Effector memory CD4-positive, alpha-beta T cell (primary cell): ENCODE measurements at places on chromosomes 13 and 19.

GRCh38 chr13:24858953-24859352 is 95.0 kb downstream of the RNF17 start:
- DNase-seq, result no peak

- DNase-seq, result no peak
These were observed 1591.6 kb upstream of the MIR17HG start for GRCh38 chr13:89755729-89756492.

- DNase-seq, result no peak
These were observed 16.1 kb downstream of the CEBPG start for GRCh38 chr19:33389421-33390100.

GRCh38 chr13:80559944-80560343 is 219.0 kb upstream of the SPRY2 start:
- DNase-seq, result no peak

DNA sequence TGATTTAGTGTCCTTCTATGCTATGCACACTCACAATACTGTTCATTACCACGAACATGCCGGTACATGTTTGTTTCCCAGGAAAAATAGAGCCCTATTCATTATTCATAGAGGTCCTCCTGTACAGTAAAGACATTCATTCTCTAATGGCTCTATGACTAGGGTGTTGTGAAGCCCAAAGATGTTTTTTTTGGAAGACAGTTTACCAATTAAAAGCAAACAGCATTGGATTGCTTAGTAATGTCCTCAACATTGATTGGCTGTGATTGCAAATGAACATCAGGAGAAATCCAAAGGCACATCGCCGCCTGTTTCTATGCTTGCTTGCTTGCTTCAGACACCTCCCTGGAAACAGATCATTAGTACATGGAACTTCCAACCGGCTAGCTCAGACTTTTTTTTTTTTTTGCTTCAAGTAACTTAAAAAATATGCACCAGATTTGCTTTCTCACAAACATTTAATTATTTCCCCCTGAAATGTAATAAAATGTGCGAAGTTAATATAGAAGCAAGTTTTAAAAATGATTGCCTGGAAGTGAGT is 8.8 kb upstream of the GPC6 start:
- DNase-seq, result no peak

- DNase-seq, result no peak
These were observed 244.5 kb downstream of the EFNB2 start for GRCh38 chr13:106291006-106291405.

- no peak for DNase-seq
These were observed 19.1 kb downstream of the ELL start for GRCh38 chr19:18502638-18503294.

DNA sequence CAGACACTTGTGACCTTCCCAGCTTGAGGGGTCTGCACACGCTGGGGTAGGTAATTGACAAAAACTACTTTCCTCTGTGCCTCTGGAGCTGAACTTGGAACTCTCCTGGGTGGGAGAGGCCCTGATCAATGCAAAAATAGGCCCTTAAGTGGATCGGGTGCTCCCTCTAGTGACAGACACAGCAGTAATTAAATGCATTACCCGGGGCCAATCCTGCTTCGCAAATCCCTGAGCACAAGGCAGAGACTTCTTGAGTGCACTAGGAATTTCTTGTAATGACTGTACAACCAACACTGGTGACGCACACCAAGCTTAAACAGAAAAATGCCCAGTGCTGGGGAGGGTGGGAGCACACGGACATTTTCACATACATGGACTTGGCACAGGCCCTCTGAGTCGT is 10.6 kb upstream of the UBE2S start:
- peak; percentile 11 for DNase-seq

GRCh38 chr13:30832845-30833332 is 73.2 kb upstream of the MEDAG start:
- no peak for DNase-seq

GRCh38 chr19:1248786-1249297 is 459 bp downstream of the MIDN start:
- DNase-seq, result peak; percentile 78

DNA sequence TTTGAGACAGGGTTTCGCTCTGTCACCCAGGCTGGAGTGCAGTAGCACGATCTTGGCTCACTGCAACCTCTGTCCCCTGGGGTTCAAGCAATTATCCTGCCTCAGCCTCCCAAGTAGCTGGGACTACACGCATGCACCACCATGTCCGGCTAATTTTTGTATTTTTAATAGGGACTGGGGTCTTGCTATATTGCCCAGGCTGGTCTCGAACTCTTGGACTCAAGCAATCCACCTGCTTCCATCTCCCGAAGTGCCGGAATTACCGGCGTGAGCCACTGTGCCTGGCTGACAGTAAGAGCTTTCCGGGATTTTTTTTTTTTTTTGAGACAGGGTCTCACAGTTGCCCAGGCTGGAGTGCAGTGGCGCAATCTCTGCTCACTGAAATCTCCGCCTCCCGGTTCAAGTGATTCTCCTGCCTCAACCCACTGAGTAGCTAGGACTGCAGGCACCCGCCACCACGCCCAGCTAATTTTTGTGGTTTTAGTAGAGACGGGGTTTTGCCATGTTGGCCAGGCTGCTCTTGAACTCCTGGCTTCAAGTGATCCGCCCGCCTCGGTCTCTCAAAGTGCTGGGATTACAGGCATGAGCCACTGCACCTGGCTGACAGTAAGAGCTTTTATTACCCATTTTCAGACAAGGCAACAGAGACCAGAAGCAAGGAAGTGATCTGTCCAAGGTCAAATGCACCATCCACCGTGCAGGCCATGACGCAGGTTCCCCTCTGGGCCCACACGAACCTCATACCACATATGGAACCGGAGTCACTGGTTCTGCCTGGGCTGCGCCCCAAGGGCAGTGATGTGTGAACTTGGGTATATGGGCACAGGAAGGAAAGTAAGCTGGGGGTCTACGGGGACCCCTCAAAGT is 21.0 kb downstream of the RFX1 start:
- no peak for DNase-seq

GRCh38 chr13:88434953-88435352 is 763.8 kb downstream of the SLITRK5 start:
- DNase-seq, result no peak

GRCh38 chr13:20446900-20447299 is 78.8 kb downstream of the CRYL1 start:
- no peak for DNase-seq

- DNase-seq, result no peak
These were observed 249.8 kb downstream of the DCLK1 start for GRCh38 chr13:35881360-35881759.

DNA sequence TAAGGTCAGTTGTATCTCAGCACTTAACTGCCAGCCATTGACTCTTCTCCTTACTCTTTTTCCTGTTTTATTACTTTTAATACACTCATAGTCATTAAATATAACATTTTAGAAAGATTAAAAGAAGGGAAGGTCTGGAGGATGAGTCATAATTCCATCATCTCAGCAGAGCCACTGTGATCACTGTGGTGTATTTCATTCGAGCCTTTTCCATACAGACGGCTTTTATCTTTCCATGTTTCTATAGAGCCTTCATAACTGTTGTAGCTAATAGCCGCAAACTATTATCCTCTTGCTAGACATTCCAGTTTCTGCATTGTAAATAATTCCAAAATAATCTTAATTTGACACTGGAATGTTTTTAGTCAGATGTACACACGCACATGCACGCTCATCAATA is 4.7 kb upstream of the FLT1 start:
- no peak for DNase-seq

- no peak for DNase-seq
These were observed 66.5 kb downstream of the SERP2 start for GRCh38 chr13:44440046-44440608.

DNA sequence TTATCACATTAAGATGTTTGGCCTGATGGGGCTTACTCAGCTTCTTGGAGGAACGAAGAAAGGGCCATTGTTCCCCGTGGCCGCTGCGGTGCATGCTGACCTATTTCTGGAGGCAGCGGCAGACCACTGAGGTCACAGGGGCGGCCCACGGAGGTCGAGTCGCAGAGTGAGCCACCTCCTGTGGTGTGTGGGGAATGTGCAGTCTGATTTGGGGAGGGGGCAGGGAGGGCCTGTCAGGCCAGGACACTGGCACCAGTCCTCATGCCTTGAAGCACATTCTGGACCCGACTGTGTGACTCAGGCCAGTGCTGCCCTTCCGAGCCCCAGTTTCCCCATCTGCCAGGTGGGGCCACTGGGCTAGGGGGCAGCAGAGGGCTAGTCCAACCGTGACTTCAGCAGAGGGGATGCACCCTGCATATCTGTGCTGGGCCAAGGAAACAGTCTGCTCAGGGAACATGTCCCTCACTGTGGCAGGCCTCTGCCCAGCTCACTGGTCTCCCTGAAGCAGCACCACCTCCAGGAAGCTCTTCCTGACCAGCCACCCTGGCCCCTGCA is 6.3 kb downstream of the SLC7A10 start:
- no peak for DNase-seq

- no peak for DNase-seq
These were observed 2.8 kb downstream of the ERVV-2 start for GRCh38 chr19:53047379-53047778.

GRCh38 chr19:33235269-33235995 is 9.8 kb upstream of the SLC7A10 start:
- peak; percentile 54 for DNase-seq

- DNase-seq, result no peak
These were observed 332 bp downstream of the IRGQ start for GRCh38 chr19:43595605-43595998.

GRCh38 chr13:32414580-32414979 is 13.3 kb downstream of the N4BP2L1 start:
- DNase-seq, result no peak

DNA sequence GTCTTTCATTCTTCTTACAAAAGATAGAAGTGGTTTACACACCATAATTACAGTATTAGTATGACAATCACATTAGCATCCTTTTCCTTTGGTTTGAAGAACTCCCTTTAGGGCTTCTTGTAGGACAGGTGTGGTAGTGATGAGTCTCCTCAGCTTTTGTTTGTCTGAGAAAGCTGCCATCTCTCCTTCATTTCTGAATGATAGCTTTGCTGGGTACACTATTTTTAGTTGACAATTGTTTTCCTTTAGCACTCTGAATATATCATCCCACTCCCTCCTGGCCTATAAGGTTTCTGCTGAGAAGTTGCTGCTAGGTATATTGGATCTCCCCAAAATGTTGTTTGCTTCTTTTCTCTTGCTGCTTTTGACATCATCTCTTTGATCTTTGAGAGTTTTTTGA is 39.3 kb downstream of the RASA3 start:
- DNase-seq, result no peak

- no peak for DNase-seq
These were observed 491 bp downstream of the CCER2 start for GRCh38 chr19:38911388-38912001.

DNA sequence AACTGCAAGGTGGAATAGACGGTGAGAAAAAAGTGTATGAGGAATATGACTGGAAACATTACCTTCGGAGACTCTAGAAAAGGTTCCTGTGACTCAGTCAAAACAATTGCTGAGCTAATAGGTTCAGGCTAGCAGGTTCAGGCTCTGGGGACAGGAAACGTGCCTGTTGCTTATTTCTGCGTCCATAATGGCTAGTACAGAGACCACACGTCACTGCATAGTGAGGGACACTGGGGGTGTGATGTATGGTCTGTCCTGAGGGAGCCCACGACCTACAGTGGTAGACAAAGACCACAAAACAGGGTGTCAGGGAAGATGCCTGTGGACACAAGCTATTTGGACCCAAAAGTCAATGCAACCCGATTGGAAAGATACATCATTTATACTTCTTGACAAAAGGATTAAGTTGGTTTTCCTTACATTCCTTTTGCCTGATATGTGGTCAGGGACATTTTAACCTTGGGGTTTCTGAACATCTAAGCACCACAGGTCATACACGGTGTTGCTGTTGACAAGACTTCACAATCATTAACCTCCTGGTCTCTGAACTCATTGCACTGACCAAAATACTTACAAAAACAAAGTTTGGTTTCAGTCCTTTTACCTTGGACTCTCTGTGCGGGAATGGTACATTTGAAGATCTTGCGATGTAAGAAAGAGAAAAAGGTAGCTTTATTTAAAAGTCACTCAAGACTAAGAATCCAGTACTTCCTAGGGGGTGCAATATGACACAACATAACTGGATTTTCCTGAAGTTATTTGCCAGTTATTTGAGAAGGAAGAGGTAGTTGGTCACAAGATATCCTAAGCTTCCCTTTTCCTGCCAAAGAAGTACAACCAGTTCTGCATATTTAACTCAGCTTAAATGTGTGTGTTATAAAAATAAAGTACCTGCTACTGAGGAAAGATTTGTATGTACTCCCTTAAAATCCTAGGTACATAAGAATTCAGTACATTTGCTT is 20.0 kb downstream of the CRYL1 start:
- DNase-seq, result no peak

GRCh38 chr13:59721926-59722910 is 441.5 kb downstream of the DIAPH3 start:
- no peak for DNase-seq

GRCh38 chr19:40298026-40298425 is 12.9 kb upstream of the AKT2 start:
- no peak for DNase-seq

- no peak for DNase-seq
These were observed 7.4 kb upstream of the SIGLEC11 start for GRCh38 chr19:49968279-49968922.
